ENCODE measurements at places on chromosomes 11 and 22.

DNA sequence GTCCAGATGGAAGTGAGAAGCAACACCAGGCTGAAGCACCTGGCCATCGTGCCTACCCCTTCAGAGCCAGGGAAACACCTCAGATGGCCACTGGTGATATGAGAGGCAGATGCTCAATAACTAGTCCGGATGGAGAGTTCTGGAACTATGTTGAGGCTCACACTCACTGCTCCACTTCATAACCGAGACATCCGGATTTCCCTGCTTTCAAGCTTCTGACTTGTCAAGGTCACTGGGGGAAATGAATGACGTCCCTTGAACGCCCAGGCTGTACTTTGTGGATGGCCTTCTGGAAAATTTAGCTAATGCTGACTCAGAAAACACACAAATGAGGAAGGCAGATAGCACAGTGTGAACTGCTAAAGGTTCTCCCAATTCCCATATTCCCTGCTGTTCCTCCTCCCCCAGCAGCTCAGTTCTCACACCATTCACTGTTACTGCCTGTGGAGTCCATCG is at the start of gene LYVE1:
LYVE1 (minus strand) TSS at position 180 of the 456 bp plus-strand sequence; CDS start at position 47, 133 bp downstream.
- no peak for DNase-seq

DNA sequence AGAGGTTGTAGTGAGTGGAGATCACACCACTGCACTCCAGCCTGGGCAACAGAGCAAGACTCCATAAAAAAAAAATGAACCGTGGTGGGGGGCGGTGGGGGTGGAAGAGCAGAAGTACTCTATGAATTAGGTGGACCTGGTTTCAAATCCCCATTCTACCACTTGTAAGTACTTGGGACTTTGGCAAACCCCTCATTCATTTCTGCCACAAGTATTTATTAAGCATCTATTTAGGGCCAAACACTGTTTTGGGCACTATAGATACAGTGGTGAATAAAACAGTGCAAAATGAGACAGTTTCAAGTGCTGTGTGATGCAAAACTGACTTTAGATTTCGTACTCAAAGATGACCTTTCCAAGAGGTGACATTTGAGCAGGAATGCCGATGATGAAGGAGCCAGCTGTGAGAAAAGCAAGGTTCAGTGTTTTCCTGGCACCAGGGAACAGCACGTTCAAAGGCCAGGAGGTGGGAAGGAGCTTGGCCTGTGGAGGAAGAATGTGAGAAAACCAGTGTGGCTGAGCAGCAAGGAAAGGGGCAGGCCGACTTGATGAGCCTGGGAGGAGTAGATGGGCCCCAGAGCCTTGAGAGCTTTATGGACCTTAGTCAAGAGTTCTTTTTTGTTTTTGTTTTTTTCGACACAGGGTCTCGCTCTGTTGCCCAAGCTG is 1.4 kb upstream of the TMEM134 start:
- no peak for DNase-seq

- no peak for DNase-seq
Observed at GRCh38 chr11:58922479-58922878, 16.8 kb upstream of the GLYATL1 start.

DNA sequence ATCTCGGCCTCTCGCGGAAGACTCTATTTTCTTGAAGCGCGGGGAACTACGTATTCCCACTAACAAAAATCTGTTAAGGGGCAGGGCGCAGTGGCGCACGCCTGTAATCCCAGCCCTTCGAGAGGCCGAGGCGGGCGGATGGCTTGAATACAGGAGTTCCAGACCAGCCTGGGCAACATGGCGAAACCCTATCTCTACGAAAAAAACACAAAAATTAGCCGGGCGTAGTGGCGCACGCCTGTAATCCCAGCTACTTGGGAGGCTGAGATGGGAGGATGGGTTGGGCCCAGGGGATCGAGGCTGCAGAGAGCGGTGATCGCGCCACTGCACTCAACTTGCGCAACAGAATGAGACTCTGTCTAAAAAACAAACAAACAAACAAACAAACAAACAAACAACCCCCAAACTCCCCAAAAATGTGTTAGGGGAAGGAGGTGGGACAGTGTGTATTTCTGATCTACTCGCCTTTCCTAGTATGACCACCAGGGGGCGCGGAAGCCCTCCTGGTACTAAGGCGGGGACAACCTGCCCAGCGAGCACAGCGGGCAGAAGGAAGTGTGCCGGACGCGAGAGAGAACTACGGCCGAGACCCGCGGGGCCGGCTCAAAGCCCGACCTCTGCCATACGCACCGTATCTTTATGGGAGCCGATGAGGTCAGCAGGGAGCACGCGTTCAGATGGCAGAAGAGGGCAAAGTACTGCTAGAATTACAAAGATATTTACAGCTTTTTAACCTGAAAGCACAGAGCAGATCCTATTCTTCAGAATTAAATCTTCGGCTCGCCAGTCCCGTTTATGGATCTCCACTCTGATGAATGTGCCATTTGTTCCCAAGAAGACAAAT is 1.3 kb upstream of the STX3 start:
- peak; percentile 70 for DNase-seq

DNA sequence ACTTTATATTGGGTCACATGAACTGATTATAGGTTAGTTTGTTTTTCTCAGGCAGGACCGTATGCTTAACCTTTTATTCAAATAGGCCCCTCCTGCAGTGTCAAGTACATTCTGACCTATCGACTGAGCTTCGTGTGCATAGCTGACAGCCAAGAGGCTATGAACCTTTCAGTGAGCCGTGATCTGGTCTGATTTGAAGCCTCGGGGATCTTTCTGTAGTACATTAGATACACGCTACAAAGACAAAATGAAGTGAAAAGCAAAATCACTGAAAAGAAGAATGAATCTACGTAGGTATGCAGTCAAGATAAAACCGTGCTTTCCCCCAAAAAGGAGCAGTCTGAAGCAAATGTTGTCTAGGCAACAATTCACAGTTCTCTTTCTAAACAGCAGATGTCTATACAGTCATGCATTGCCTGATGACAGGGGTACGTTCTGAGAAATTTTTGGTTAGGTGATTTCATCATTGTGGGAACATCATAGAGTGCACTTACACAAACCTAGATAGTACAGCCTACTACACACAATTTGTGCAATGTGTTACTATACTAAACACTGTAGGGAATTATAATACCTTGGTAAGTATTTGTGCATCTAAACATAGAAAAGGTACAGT is 18.1 kb downstream of the JHY start:
- no peak for DNase-seq

DNA sequence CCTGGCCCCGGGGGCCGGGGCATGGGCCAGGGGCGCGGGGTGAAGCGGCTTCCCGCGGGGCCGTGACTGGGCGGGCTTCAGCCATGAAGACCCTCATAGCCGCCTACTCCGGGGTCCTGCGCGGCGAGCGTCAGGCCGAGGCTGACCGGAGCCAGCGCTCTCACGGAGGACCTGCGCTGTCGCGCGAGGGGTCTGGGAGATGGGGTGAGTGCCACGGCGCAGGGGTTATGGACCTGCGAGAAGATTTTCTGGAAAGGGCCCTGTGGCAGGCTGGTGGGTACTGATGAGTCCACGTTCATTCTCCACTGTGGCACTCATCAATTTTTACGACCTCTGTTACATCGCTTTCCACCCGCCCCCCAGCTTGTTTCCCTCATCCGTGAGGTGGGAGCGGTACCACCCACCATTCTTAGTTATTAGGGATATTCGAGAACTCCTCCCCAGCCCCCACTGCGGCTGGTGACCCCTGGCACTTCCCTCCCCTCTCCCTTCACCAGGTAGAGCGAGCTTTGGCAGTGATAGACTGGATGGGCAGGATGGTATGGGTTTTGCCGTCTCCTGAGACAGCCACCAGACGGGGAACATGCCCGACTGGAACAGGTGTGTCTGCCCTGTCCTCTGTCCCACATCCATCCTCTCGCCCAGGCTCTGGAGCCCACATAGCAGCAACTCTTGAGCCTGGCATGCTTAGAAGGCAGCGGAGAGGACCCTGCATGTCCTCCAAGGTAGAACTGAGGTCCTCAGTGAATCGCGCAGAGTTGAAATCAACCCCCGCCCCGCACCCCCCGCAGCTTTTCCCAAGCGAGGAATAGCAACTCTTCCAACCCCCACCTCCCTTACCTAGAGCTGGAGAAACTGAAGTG is 562 bp downstream of the DGAT2 start:
- no peak for DNase-seq

GRCh38 chr11:86117712-86118063 is 48.8 kb upstream of the PICALM start:
- no peak for DNase-seq

- no peak for DNase-seq
Observed at GRCh38 chr11:40125054-40125453, 1334.4 kb downstream of the LRRC4C start.

GRCh38 chr11:2376751-2377451 is at the start of gene CD81:
TSS of gene CD81 (plus strand) at chr11:2377310. CDS start at chr11:2377550, 240 bp downstream.
- DNase-seq: peak; percentile 24

DNA sequence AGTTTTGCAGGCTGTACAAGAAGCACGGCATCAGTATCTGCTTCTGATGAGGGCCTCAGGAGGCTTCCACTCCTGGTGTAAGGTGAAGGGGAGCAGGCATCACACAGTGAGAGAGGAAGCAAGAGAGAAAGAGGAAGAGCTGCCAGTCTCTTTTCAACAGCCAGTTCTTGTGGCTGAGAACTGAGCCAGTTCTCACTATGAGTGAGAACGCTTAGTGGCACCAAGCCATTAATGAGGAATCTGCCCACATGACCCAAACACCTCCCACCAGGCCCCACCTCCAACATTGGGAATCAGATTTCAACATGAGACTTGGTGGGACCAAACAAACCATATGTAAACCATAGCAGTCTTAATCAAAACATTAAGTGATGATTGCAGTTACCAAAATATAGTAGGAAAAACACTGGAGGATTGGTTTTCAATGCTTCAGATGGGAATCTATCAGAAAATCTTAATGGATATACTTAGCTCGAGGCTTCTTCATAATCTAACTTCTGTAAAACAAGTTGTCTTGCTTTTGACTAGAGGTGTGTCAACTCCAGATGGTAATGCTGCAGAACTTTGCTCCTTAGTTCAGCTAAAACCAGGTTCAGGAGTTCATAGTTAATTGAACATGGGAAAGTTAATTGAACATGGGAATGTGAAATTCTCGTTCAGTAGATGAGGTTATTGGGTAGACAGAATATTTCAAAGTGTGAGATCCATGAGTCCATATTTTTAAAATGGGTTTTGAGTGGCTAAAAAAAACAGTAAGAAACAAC is 12.2 kb downstream of the FAR1 start:
- DNase-seq: no peak

DNA sequence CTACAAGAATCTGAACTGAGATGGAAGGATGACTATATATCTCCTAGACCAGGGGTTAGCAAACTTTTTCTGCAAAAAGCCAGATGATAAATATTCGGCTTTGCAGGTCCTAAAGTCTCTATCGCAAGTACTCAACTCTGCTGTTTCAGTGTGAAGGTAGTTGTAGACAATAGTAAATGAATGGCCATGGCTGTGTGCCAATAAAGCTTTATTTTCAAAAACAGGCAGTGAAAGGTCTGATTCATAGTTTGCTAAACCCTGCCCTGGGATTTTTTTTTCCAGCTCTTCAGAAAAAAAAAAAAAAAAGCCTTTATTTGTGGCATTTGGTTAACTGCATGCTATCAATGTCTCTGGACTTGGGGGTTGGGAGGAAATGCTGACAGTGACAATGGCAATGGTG is 37.5 kb downstream of the FAM227A start:
- no peak for DNase-seq

- DNase-seq: peak; percentile 80
Observed at GRCh38 chr11:18384157-18384641, 10.2 kb upstream of the LDHA start.

- no peak for DNase-seq
Observed at GRCh38 chr22:31449506-31449905, 40.1 kb downstream of the EIF4ENIF1 start.

- no peak for DNase-seq
Observed at GRCh38 chr11:105070306-105070705, 25.2 kb upstream of the CARD16 start.

- peak; percentile 94 for DNase-seq
Observed at GRCh38 chr11:105244160-105244825, 104.7 kb upstream of the CARD18 start.

- no peak for DNase-seq
Observed at GRCh38 chr11:2998073-2998850, 6.1 kb upstream of the NAP1L4 start.

DNA sequence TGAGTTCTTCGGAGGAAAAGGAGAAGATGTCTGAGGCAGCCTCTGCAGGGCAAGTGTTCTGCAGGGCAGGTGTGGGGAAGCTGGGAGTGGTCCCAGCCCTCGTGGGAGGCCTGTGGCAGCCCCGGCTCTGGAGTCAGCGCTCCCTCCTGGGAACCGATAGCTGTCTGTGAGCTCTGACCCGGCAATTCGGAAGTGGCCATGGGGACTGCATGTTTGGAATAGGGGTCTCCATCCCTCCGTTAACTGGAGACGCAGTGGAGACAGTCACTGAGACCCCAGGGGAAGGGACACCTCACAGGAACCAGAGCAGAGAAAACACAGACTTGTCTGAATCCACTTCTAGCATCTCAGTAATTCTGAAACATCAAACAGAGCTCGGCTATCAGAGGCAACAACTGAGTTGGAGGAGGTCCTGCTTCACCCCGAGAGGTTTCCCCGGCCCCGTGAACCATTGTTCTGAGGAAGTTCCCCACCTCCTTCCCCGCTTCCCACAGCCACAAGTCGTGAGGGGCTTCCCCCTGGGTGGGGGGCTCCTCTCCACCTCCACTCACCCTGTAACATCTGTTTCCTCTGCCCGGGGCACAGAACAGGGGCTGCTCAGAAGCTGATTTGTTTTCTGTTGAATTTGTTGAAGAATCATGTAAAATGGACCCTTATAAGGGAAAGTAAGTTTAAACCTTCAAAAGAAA is 99.6 kb downstream of the BRD1 start:
- DNase-seq: no peak

DNA sequence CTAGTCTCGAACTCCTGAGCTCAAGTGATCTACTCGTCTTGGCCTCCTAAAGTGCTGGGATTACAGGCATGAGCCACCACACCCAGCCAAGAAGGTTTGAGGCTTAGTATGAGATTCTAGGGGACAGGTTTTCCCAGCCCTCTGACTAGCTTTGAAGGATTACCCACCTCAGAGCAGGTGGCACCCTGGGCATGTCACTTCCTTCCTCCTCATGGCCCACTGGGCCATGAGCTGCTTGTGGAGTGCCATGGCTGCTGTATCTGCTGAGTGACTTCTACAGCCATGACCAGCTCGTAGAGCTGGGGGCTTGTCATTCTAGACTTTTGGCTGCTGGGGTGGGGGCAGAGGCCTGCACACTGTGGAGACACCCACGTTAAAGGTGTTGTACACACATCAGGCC is 25.1 kb downstream of the TOM1 start:
- DNase-seq: no peak

GRCh38 chr22:45709060-45709739 is 37.6 kb downstream of the ATXN10 start:
- peak; percentile 85 for DNase-seq

DNA sequence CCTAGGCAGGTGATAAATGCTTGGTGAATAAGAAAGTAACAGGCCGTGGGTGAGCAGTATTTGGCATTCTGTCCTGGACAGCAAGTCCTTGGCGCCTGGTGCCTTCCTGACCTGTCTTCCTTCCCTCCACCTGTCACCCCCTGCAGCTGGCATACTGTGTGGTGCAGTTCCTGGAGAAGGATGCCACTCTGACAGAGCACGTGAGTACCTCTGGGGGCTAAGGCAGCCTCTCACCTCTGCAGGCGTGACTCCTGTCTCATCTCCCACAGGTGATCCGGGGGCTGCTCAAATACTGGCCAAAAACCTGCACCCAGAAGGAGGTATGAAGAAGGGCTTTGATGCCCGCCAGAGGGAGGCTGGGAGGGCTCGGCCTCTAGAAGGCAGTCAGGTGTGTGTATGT is 4.4 kb downstream of the GPHA2 start:
- no peak for DNase-seq

GRCh38 chr11:18770479-18771125 is 21.0 kb downstream of the PTPN5 start:
- DNase-seq: no peak
